ENCODE measurements at places on chromosomes 7 and 10.

- peak; percentile 28 for DNase-seq
- no peaks in the 10 kb centered on the region for H3K36me3 ChIP-seq
- H3K27ac ChIP-seq = no peak overlapping the region
- peaks cover 2% of the 10 kb centered on the region for H3K4me1 ChIP-seq
- H3K4me3 ChIP-seq = no peak overlapping the region
Measured at GRCh38 chr10:122019414-122019975, 30.5 kb downstream of the TACC2 start.

GRCh38 chr7:50738932-50739331, 43.8 kb downstream of the GRB10 start:
- H3K36me3 ChIP-seq = no peaks in the 10 kb centered on the region
- no peak overlapping the region for H3K27ac ChIP-seq
- H3K4me1 ChIP-seq = peaks cover 2% of the 10 kb centered on the region
- no peak for DNase-seq
- H3K4me3 ChIP-seq = no peak overlapping the region

DNA sequence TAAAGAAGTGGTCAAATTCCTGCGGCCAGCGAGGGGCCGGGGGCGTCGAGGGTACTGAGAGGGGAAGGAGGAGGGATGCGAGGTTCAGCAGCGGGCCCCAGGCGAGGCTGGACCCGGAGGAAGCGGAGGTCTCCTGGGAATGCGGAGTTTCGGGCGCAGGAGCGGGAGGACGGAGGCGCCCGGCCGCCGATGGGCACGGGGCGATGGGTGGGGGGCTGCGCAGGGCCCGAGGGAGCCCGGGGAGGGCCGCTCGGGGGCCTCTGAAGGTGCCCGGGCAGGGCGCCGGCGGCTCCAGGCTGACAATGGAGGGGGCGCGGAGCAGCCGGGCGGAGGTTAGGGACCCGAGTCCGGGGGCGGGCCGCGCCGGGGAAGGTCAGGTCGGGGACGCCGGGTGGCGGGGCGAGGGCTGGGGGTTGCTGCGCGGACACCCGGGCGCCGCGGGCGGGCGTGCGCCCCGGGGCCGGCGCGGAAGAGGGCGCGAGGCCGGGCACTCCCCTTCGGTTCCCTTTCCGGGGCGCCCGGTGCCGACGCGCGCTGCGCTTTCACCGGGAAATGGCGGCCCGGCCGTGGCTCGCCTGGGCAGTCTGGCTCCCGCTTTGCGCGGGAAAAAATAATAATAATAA, 683 bp downstream of the MACROH2A2 start:
- peak overlapping the region; percentile 77 for H3K4me3 ChIP-seq
- peaks cover 8% of the 10 kb centered on the region for H3K27me3 ChIP-seq
- H3K36me3 ChIP-seq = no peaks in the 10 kb centered on the region
- H3K4me1 ChIP-seq = peaks cover 10% of the 10 kb centered on the region
- no peak overlapping the region for H3K27ac ChIP-seq
- DNase-seq = no peak

DNA sequence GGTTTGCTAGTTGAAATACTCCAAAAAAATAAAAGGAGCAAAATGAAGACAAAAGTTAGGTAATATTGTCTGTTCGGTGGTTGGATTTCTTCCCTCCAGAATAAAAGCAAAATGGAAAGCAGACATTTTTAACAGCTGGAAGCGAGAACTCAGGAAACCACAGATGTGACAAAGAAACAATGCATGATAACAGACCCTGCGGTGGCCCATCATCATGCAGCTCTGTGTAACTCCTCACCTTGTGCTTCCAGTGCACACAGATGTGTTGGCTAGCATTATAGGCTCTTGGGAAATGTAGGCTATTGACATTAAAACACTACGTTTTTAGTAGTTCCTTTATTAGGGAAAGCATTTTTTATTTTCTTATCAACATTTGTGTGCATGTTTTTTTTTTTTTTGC, 53.9 kb upstream of the ARL4A start:
- H3K4me3 ChIP-seq = no peak overlapping the region
- H3K27me3 ChIP-seq = no peaks in the 10 kb centered on the region
- H3K27ac ChIP-seq = no peak overlapping the region
- no peaks in the 10 kb centered on the region for H3K36me3 ChIP-seq

DNA sequence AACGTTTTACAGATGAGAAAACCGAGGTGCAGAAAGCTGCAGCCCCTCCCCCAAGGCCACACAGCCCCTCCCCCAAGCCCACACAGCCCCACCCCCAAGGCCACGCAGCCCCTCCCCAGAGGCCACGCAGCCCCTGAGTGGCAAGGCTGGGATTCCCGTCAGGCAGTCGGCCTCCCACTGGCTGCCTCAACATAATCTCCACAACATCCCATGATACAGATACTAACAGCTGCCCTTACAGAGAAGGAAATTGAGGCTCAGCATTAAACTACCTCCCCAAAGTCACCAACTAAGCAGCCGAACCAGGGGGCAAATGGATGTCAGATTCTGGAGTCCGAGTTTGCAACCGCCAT, 15.9 kb downstream of the SH3PXD2A start:
- no peak for DNase-seq
- H3K36me3 ChIP-seq = no peaks in the 10 kb centered on the region
- peaks cover 52% of the 10 kb centered on the region for H3K4me1 ChIP-seq

DNA sequence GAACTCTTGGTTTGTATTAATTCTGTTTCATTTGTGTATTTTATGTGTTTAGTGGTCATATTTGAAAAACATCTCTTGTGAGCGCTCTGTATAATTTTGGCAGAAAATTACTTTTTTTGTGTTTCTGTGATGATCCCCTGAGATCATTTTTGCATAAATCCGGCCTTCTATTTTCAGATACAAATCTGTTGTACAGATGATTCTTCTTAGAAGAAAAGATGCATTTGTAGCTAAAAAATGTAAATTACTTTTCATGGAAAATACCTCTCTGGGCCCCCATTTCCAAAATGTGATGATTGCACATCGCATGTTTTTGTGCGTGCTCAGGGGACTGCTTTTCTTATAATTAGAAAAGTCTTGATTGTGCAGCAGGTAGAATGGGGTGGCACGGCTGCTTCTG, 395.4 kb downstream of the LRMDA start:
- H3K27ac ChIP-seq = no peak overlapping the region
- no peaks in the 10 kb centered on the region for H3K27me3 ChIP-seq
- H3K36me3 ChIP-seq = no peaks in the 10 kb centered on the region

- no peaks in the 10 kb centered on the region for H3K36me3 ChIP-seq
- no peak overlapping the region for H3K27ac ChIP-seq
- H3K4me3 ChIP-seq = no peak overlapping the region
- DNase-seq = no peak
- no peaks in the 10 kb centered on the region for H3K27me3 ChIP-seq
Measured at GRCh38 chr7:106721816-106722785, 61.1 kb upstream of the CCDC71L start.

GRCh38 chr7:11910253-11910652, 78.3 kb upstream of the THSD7A start:
- no peaks in the 10 kb centered on the region for H3K4me1 ChIP-seq
- no peak for DNase-seq
- no peak overlapping the region for H3K27ac ChIP-seq
- H3K27me3 ChIP-seq = no peaks in the 10 kb centered on the region
- no peaks in the 10 kb centered on the region for H3K36me3 ChIP-seq

GRCh38 chr7:112205343-112206237, 609 bp downstream of the DOCK4 start:
- H3K4me1 ChIP-seq = no peaks in the 10 kb centered on the region
- peak; percentile 89 for DNase-seq
- no peaks in the 10 kb centered on the region for H3K27me3 ChIP-seq

DNA sequence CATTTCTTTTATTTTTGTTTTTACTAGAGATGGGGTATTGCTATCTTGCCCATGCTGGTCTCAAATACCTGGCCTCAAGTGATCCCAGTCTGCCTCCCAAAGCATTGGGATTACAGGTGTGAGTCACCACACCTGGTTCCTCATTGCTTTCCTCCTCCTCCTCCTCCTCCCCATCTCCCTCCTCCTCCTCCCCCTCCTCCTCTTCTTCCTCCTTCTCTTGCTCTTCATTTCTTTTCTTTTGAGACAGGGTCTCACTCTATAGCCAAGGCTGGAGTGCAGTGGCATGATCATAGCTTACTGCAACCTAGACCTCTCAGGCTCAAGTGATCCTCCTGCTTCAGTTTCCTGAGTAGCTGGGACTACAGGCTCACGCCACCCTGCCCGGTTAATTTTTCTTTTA, 22.2 kb downstream of the LRRC20 start:
- H3K27ac ChIP-seq = no peak overlapping the region
- no peaks in the 10 kb centered on the region for H3K36me3 ChIP-seq
- H3K4me1 ChIP-seq = no peaks in the 10 kb centered on the region
- H3K4me3 ChIP-seq = no peak overlapping the region
- H3K27me3 ChIP-seq = no peaks in the 10 kb centered on the region
- DNase-seq = no peak

GRCh38 chr7:137360087-137360679, 16.6 kb upstream of the PTN start:
- H3K4me1 ChIP-seq = no peaks in the 10 kb centered on the region
- no peak overlapping the region for H3K27ac ChIP-seq
- no peaks in the 10 kb centered on the region for H3K36me3 ChIP-seq

DNA sequence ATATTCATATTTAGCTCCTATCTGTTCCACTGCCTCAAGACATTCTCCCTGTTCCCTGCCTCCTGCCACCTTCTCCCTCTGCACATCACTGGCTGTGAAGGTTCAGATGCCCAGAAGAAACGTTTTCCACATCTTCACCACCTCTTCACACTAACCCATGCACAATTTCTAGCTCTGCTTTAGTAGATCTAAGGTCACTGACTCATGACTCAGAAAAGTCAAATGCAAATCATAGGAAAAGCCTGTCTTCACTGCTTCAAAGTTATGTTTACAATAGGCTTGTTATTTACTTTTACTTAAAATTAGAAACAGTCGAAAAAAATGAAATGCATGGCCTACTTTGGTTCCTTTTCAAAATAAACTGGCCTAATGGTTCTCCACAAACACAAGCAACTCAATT, 2.5 kb downstream of the SCRN1 start:
- no peak overlapping the region for H3K27ac ChIP-seq
- no peaks in the 10 kb centered on the region for H3K4me1 ChIP-seq
- H3K4me3 ChIP-seq = no peak overlapping the region
- DNase-seq = no peak

DNA sequence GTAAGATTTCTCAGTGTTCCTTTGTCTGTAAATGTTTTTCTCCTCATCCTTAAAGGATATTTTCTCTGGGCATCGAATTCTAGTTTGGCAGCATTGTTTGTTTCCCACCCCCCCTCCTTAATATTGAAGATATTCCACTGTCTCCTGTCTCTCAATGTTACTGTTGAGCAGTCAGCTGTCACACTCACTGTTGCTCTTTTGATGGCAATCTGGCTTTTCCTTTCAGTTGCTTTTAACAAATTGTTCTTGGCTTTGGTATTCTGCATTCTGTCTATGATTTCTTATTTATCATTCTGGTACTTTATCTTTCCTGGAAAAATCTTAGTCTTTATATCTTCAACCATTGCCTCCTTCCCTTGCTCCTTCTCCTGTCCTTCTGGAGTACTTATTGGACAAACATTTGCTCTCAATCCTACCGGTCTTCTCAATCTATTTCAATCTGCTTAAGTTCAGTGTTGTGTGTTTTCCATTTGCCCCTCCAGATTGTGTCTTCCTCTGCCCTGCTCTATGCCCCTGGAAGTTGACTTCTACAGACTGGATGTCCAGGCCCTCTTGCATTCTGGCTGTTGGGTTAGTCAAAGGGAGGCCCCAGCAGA, 9.3 kb upstream of the GTPBP4 start:
- no peak overlapping the region for H3K4me3 ChIP-seq
- no peaks in the 10 kb centered on the region for H3K36me3 ChIP-seq
- H3K27me3 ChIP-seq = no peaks in the 10 kb centered on the region
- no peak for DNase-seq

- no peaks in the 10 kb centered on the region for H3K36me3 ChIP-seq
- DNase-seq = peak; percentile 56
- no peaks in the 10 kb centered on the region for H3K4me1 ChIP-seq
- no peaks in the 10 kb centered on the region for H3K27me3 ChIP-seq
- H3K4me3 ChIP-seq = no peak overlapping the region
Measured at GRCh38 chr10:105797234-105797890, 1156.3 kb downstream of the SORCS3 start.

DNA sequence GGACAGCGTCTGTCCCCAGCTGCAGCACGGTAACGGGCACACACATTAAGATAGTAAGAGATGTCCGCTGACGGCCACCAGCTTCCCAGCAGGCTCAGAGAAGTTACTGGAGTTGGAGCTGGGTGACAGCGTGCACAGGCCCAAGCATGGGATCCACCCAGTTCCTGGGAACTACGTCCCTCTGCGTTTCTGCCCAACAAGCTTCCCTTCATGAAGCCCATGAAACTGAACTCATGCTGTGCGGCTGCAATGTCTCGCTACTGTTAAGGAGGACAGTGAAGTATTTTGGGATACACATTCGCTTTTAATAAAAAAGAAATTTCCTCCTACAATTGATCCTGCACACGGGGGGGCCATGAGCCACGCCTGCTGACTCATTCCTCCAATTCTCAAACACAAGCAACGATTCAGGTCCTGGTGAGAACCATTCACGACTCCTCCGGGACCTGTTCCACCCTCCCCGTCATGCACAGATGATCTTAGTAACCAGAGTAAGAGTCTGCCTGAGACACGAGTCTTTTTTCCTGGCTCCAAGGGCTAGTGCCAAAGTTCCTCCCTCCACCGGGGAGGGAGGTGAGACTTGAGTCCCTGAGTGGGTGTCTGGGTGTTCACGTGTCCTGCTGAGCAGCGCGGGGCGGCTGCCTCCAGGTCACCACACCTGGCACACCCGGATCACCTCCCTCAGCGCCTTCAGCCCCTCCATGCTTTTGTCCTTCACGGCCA, 2.6 kb downstream of the PSMG3 start:
- no peak for DNase-seq
- no peak overlapping the region for H3K27ac ChIP-seq
- H3K4me3 ChIP-seq = no peak overlapping the region
- no peaks in the 10 kb centered on the region for H3K27me3 ChIP-seq
- H3K36me3 ChIP-seq = no peaks in the 10 kb centered on the region
- H3K4me1 ChIP-seq = peaks cover 6% of the 10 kb centered on the region

Data from mesendoderm (in vitro differentiated cells).